ENCODE measurements at places on chromosomes 3 and 15. TPM values are rescaled to one million over a fixed set of nuclear protein-coding genes. Genes with fewer than 3 reads are reported as not detected.

The PIERCE2 gene
- polyA plus RNA-seq, result 16.0 TPM

The UNC13C gene
- polyA plus RNA-seq, result 24.7 TPM

The CLDN18 gene
- 2.6 TPM for polyA plus RNA-seq

The CPLX3 gene
- polyA plus RNA-seq, result 3.6 TPM

The COL6A5 gene
- polyA plus RNA-seq, result 2.6 TPM

The ALDH1A2 gene
- 210 TPM for polyA plus RNA-seq

The CCDC39 gene
- polyA plus RNA-seq, result 4.3 TPM

The CADPS gene
- 8.6 TPM for polyA plus RNA-seq

The EFHB gene
- 32.9 TPM for polyA plus RNA-seq

The ARHGEF3 gene
- polyA plus RNA-seq, result 43.1 TPM

The PRR20G gene
- 10.5 TPM for polyA plus RNA-seq

The ARIH1 gene
- polyA plus RNA-seq, result 221 TPM

The ZNF621 gene
- polyA plus RNA-seq, result 17.2 TPM

The TRH gene
- polyA plus RNA-seq, result 1.8 TPM

The SUSD5 gene
- 4.9 TPM for polyA plus RNA-seq

The GPR149 gene
- polyA plus RNA-seq, result 0.61 TPM

The TM4SF1 gene
- polyA plus RNA-seq, result 62.7 TPM

The TMIE gene
- polyA plus RNA-seq, result 1.8 TPM

The PRR23C gene
- polyA plus RNA-seq, result 1.3 TPM

The SLC9C1 gene
- 20.0 TPM for polyA plus RNA-seq

The NBEAL2 gene
- polyA plus RNA-seq, result 16.2 TPM

The ALPK3 gene
- polyA plus RNA-seq, result 3.0 TPM

The ASB14 gene
- polyA plus RNA-seq, result not detected

The ZDHHC23 gene
- polyA plus RNA-seq, result 36.4 TPM

The HEG1 gene
- 50.3 TPM for polyA plus RNA-seq

The SATB1 gene
- 12.6 TPM for polyA plus RNA-seq

The CACNA1D gene
- 8.0 TPM for polyA plus RNA-seq

The ATP8B4 gene
- 2.5 TPM for polyA plus RNA-seq

The LINGO1 gene
- 16.7 TPM for polyA plus RNA-seq

The PLCB2 gene
- polyA plus RNA-seq, result 13.6 TPM

The XCR1 gene
- polyA plus RNA-seq, result 0.34 TPM

The IL17RE gene
- 1.8 TPM for polyA plus RNA-seq

The GREM1 gene
- 1.4 TPM for polyA plus RNA-seq

The TMEM212 gene
- polyA plus RNA-seq, result 1.8 TPM

The SPTSSB gene
- polyA plus RNA-seq, result 0.42 TPM

The TEX9 gene
- polyA plus RNA-seq, result 9.9 TPM

The GABPB1 gene
- polyA plus RNA-seq, result 21.5 TPM

The PRTG gene
- polyA plus RNA-seq, result 14.7 TPM

The CRTC3 gene
- polyA plus RNA-seq, result 47.1 TPM

The EPB42 gene
- 3.6 TPM for polyA plus RNA-seq

The RARB gene
- 1.5 TPM for polyA plus RNA-seq

The FBXO40 gene
- 0.61 TPM for polyA plus RNA-seq

The P2RY12 gene
- polyA plus RNA-seq, result 0.47 TPM

The SNRPA1 gene
- polyA plus RNA-seq, result 121 TPM

The CIAO2A gene
- 33.7 TPM for polyA plus RNA-seq

The CHRM5 gene
- polyA plus RNA-seq, result 1.3 TPM

Measured in testis (tissue), 5 donors.